ENCODE measurements at places on chromosomes 13 and 19. TPM values are rescaled to one million over a fixed set of nuclear protein-coding genes. Genes with fewer than 3 reads are reported as not detected.

MBD3L2 gene
- not detected for total RNA-seq

KIR2DL1 gene
- not detected for total RNA-seq

LGI4 gene
- total RNA-seq = 0.29 TPM

N4BP2L2 gene
- 39.9 TPM for total RNA-seq

AKAP8L gene
- 58.5 TPM for total RNA-seq

PSG2 gene
- not detected for total RNA-seq

COG6 gene
- 9.3 TPM for total RNA-seq

CYP4F8 gene
- total RNA-seq = 0.24 TPM

MAMSTR gene
- 0.34 TPM for total RNA-seq

SLITRK5 gene
- total RNA-seq = 0.17 TPM

DOCK6 gene
- total RNA-seq = 8.7 TPM

Measured in Caki2 (cell line).